ENCODE measurements at places on chromosomes 1 and 21. TPM values are rescaled to one million over a fixed set of nuclear protein-coding genes. Genes with fewer than 3 reads are reported as not detected.

Gene ACBD3
- total RNA-seq = 20.0 TPM

Gene RNF207
- total RNA-seq = 2.0 TPM

Gene SNRNP40
- total RNA-seq = 103 TPM

- no peak overlapping the region for H3K27ac ChIP-seq
- H3K27me3 ChIP-seq = no peaks in the 10 kb centered on the region
- peaks cover 19% of the 10 kb centered on the region for H3K36me3 ChIP-seq
- no peak for DNase-seq
- H3K4me1 ChIP-seq = peaks cover 11% of the 10 kb centered on the region
These were observed 112.8 kb downstream of the FAF1 start for GRCh38 chr1:50847303-50847702.
